ENCODE measurements at places on chromosomes 5 and 9. TPM values are rescaled to one million over a fixed set of nuclear protein-coding genes. Genes with fewer than 3 reads are reported as not detected.

GRCh38 chr9:133443982-133444381, 15.8 kb upstream of the CACFD1 start:
- no peak overlapping the region for H3K27ac ChIP-seq
- H3K27me3 ChIP-seq, result no peaks in the 10 kb centered on the region
- H3K4me3 ChIP-seq, result no peak overlapping the region
- no peaks in the 10 kb centered on the region for H3K4me1 ChIP-seq

Gene MTREX
- 85.7 TPM for total RNA-seq

Gene CNTNAP3B
- not detected for total RNA-seq

Gene CDKN2B-AS1
- total RNA-seq, result 7.6 TPM

Gene PCDHB14
- 0.77 TPM for total RNA-seq

Measured in fibroblast of lung (primary cell).